ENCODE measurements at places on chromosomes 16 and 17.

- no peak for DNase-seq
These were observed 893.5 kb upstream of the RBFOX1 start for GRCh38 chr16:6439129-6439528.

DNA sequence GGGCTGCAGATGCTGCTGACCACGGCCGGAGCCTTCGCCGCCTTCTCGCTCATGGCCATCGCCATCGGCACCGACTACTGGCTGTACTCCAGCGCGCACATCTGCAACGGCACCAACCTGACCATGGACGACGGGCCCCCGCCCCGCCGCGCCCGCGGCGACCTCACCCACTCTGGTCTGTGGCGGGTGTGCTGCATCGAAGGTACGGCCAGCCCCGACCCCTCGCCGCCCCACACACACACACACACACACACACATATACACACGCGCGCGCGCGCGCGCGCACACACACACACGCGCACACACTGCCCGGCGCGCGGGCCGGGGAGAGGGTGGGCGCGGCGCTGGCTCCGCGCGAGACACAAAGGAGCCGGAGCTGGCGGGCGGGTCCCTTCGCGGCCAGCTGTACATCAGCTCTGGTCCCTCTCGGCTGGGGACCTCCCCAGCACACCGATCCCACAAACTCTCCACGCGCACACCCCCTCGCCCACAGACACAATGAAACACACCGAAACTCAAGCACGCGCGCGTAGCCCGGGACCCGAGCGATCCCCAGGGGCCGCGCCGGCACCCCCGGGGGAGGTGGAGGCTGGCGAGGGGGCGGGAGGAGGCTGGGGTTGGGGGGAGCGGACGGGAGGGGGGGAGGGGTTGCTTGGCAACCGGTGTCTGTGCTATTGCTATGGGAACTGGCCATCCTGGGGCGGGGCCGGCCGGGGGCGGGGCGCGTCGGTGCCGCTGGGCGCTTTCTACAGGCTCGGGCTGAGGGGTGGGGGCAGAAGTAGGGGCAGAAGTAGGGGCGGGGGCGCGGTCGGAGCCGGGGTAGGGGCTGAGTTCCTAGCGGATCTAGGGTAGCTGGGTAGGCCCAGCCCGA, 658 bp downstream of the CACNG4 start:
- DNase-seq, result no peak

DNA sequence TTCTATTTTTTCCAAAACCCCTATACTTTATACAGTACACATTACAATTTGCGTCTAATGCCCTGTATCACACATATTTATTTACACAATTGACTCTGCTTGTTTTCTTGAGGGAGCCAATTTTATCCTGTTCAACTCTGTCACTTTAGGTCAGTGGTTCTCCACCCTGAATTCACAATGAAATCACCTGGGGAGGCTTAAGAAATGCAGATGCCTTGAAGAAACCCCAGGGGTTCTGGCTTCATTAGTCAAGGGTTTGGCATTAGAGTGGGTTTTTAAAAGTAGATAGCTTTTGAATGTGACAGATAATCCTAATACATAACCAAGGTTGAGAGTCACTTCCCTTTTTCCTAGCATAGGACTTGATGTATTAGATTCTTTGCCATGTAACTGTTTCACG, 398.6 kb upstream of the ERCC4 start:
- no peak for DNase-seq

- no peak for DNase-seq
These were observed 6.4 kb downstream of the ZFPM1 start for GRCh38 chr16:88459366-88460073.

DNA sequence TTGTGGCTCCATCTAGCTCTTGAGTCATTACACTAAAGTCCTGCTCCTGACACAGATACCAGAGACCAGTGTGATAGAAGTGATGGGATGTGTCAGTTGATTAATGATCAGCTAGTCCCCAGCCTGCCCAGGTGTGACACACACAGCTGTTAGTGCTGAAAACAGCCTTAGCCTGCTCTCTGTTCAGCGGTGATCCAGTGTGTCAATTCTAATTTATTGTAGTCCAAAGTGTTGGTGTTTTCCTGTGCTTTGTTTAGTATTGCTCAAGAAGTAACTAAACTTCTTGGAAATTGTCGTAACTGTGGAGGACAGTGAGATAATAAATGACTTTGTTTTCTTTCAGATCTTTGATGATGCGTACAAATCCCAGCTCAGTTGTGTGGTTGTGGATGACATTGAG, 92.3 kb downstream of the WNT3 start:
- DNase-seq, result no peak

- no peak for DNase-seq
These were observed 9.2 kb upstream of the BAIAP2 start for GRCh38 chr17:81025741-81026129.

- no peak for DNase-seq
These were observed 46.4 kb downstream of the NUP88 start for GRCh38 chr17:5373112-5373511.

DNA sequence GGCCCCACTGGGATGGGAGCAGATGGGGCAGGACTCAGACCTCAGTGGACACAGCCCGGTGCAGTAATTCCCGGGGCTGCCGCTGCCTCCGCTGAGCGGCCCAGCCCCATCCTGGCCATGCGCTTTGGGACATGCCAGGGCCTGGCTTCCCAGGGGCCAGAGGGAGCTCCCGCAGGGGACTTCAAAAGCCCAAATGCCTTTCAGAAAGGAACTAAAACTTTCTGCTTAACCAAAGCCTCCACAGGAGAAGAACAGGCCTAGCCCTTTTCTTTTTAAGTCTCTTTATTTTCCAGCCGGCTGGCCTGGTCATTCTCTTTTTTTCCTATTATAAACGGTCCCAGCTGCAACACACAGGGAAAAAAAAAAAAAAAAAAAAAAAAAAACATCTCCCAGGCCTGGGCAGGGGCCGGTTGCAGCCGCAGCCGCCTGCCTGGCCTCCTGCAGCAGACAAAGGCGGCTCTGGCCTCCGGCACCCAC, 10.7 kb upstream of the ZNF423 start:
- no peak for DNase-seq

DNA sequence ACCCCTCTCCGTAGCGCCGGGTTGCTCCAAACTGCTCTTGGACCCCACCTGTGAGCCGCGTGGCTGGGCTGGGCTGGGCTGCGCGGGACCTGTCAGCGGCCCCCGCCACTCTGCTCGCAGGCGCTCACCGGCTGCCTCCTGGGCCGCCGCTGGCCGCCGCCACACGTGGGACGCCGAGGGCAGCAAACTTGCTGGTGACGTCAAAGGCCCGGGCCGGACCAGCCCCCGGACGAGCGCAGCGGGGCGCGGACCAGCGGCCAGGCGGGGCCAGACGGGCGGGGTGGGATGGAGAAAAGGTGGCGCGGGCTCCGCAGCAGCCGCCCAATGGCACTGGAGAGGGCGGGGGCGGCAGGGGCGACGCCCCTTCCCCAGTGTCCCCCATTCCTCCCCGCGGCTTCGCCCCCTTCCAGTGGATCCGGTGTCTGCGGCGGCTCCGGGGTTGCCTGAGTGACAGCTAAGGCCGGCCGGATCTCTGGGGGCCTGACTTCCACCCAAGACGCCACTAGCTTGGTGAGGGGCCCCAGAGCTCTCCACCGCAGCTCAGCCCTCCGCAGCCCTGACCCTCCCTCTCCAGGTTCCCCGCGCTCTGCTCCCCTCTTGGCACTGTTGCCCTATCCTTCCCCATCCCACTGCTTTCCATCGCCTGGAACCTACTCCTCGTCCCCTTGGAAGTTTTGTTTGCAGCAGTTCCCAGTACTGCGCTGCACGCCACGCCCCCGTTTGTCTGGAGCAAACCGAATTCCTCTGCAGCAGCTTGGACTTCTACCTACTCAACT, at the start of gene HS3ST3A1:
HS3ST3A1 (minus strand) TSS at position 154 of the 776 bp plus-strand sequence. CDS start 800 bp downstream, outside the sequence.
- DNase-seq, result peak; percentile 89

- DNase-seq, result peak; percentile 50
These were observed at the start of gene LIMD2 for GRCh38 chr17:63699638-63700527. Gene LIMD2 (minus strand): TSS chr17:63700125. CDS start chr17:63699298, 827 bp downstream.

GRCh38 chr17:58382872-58383242, 30.9 kb upstream of the SUPT4H1 start:
- DNase-seq, result no peak

- DNase-seq, result no peak
These were observed 24.6 kb downstream of the CACNG1 start for GRCh38 chr17:67068999-67069398.

- DNase-seq, result peak; percentile 36
These were observed 19.0 kb upstream of the RMI2 start for GRCh38 chr16:11326084-11326736.

- no peak for DNase-seq
These were observed 50.4 kb downstream of the ARHGAP27 start for GRCh38 chr17:45382226-45382625.

DNA sequence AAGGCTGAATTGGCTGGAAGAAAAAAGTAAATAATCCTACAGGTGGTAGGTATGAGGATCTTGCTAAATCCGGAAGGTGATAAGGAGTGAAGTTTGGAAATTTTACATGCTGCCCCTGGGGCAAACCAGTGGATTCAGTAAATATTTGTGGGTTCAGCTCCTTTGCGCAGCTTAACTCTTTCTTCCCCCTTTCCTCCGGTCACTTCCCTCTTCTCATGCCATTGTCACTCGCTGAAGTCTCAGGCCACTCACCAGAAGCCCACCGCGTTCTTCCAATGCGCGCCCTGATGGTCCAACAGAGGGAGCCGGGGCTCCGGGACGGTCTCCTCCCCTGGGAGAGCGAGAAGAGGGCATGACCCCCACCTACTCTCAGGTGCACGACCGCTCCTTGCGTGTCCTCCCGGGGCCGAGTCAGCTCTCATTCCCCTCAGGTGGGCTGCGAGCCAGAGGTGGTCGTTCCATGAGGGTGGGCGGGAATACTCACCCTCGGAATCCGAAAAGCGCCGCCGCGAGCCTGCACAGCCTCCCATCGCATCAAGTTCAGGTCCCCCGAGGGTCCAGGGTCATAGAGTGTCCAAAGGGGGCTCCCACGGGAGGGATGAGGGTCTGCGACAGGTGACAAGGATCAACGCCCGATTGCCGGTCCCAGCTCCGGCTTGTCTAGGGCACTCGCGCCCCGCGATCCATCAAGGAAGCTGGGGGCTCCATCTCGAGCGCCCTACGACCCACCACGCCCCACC, 474 bp downstream of the CLN3 start:
- peak; percentile 28 for DNase-seq

GRCh38 chr17:74827800-74828199, 31.9 kb downstream of the GRIN2C start:
- DNase-seq, result no peak

DNA sequence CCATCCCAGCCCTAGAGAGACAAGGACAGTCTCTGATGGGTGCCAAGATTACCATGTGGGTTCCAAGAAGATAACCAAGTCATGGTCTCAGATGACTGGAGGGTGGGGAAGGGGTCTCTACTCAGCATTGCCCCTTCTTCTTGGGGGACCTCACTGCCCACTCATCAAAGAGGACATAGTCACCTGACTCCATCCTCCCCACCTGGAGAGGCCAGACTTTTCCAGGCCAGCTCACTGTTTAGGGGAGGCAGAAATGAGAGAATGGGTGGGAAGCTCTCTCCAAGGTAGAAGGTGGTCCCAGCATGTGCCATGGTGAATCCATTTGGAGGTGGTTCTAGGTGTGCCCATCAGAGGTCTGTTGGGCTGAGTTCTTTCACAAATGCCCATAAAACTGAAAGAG, 20.7 kb upstream of the IL21R start:
- no peak for DNase-seq

- peak; percentile 77 for DNase-seq
These were observed 22.9 kb downstream of the PRCD start for GRCh38 chr17:76562734-76563148.

- no peak for DNase-seq
These were observed 147.9 kb downstream of the MAF start for GRCh38 chr16:79452671-79453070.

Data from AG08395 (cell line).